ENCODE measurements at places on chromosomes 3 and 15.
A peak's percentile ranks its signal among the peaks of the same experiment; 100 is the strongest.

DNA sequence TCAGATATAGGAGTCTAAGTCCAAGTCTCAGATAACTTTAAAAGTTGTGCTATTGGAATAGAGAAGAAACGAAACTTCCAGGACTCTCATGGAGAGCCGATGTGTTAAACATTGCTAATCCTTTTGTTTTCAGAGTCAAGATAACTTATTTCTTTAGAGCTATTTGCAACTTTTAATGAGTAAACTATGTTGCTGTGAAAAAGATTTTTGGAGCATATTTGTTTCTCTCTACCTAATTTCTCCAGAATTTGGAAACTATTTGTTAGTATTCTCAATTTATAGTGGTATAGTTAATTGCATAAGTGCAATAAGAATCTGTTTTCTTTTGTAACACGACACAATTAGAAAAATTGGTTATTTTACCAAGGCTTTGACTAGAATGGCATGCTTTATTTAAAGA lies 588.9 kb downstream of the NTRK3 start:
- DNase-seq = no peak

GRCh38 chr3:55198554-55198953 lies 270.7 kb upstream of the LRTM1 start:
- no peak for DNase-seq

DNA sequence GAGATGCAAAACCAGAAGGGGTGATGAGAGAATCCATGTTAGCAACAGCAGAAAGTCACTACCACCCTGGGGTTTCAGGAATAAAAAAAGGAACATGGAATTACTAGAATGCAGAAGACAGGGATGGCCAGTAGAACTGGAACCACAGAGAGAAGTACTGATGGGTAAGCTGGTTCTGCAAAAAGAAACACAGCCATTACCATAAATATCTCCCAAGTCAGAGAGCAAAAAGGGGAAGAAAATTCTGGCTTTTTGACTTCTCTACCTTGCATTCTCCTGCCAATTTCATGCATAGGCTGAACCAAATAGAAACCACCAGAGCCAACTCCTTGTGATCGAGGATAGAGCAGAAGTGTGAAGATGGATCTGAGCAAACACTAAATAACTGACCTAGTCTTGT lies 550.4 kb upstream of the NAALADL2 start:
- no peak for DNase-seq

GRCh38 chr15:94882071-94882712 lies 650.8 kb downstream of the MCTP2 start:
- no peak for DNase-seq

DNA sequence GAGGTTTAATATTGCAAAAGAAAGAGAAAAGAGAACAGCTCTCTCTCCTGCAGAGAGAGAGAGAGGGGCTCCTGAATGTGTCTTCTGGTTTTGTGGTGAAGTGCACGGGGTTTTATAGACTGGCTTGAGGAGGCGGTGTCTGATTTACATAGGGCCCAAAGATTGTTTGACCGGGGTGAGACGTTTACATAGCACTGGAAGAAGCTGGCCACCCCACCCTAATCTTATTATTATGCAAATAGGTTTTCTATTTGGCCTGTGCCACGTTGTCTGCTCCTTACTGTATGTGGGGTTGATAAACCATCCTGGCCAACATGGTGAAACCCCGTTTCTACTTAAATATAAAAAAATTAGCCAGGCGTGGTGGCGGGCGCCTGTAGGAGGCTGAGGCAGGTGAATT lies 268.6 kb downstream of the SV2B start:
- no peak for DNase-seq

GRCh38 chr3:168003911-168004310 lies 91.8 kb downstream of the GOLIM4 start:
- no peak for DNase-seq

GRCh38 chr3:157865352-157866000 lies 240.7 kb downstream of the SHOX2 start:
- peak; percentile 4 for DNase-seq

GRCh38 chr3:112687616-112688015 lies 46.7 kb upstream of the CCDC80 start:
- no peak for DNase-seq

- DNase-seq = no peak
Measured at GRCh38 chr3:127218454-127218922, 25.6 kb downstream of the PRR23E start.

DNA sequence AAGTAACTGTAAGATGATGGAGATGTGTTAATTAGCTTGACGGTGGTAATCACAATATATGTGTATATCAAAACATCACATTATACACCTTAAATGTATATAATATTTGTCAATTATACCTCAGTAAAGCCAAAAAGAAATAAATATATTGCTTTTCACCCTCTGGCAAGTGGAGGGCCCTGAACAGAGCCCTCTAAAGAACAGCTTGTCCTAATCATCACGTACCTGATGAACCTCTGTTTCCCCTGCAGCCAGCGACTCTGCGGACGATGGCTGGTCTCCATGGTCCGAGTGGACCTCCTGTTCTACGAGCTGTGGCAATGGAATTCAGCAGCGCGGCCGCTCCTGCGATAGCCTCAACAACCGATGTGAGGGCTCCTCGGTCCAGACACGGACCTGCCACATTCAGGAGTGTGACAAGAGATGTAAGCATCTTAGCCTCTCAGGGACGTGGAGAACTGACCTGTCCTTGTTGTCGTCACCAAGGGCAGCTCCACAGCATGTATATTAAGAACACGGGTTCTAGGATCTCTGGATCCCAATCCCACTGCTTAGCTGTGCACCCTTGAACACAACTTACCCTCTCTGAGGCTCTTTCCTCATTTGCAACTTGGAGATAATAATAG lies 6.3 kb downstream of the THBS1 start:
- DNase-seq = no peak

GRCh38 chr3:97438131-97438530 lies 326.4 kb upstream of the ARL6 start:
- DNase-seq = no peak

- no peak for DNase-seq
Measured at GRCh38 chr3:29695643-29696198, 414.9 kb downstream of the RBMS3 start.

DNA sequence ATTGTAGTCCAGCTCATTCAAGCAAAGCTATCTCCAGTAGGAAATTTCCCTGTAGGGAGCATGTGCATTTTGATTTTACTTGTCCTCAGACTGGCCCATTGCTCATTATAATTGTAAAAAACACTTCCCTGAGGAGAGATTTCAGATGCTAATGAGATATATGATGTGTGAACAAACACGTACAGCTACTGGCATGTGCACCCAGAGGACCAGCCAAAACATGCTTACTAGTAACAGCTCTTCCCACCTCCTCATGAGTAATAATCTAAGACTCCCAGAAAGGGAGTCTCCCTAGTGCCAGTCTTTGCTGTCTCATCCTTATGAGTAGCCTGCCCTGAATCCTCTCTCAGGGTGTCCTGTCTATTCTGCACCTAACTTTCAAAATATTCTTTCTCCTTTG lies 43.4 kb downstream of the FBXO22 start:
- no peak for DNase-seq

All from activated T-helper 1 cell treated with Interleukin-2 at 50 U/mL for 16 hours (primary cell).